ENCODE measurements at places on chromosomes 1 and 21.

- peak; percentile 53 for DNase-seq
These were observed 53.6 kb upstream of the NEXN start for GRCh38 chr1:77834771-77835334.

- no peak for DNase-seq
These were observed 102.8 kb downstream of the ETS2 start for GRCh38 chr21:38908537-38908936.

DNA sequence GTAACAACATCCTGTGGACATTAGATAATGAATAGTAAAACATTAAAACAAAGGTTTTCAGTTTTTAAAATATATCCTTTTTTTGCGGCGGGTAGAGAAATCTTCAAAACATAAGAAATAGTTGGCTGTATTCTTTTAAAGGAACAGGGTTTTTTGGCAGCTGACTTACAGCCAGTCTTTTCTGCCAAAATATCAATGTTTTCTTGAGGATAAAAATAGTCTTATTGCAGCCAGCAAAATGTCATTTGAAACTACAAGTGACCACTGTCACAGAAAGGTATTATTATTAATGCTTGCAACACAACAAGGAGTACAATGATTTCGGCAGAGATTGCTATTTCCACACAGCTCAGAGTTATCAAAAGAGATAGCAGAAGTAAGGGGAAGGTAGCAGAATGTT is 21.4 kb downstream of the OLFM3 start:
- no peak for DNase-seq

DNA sequence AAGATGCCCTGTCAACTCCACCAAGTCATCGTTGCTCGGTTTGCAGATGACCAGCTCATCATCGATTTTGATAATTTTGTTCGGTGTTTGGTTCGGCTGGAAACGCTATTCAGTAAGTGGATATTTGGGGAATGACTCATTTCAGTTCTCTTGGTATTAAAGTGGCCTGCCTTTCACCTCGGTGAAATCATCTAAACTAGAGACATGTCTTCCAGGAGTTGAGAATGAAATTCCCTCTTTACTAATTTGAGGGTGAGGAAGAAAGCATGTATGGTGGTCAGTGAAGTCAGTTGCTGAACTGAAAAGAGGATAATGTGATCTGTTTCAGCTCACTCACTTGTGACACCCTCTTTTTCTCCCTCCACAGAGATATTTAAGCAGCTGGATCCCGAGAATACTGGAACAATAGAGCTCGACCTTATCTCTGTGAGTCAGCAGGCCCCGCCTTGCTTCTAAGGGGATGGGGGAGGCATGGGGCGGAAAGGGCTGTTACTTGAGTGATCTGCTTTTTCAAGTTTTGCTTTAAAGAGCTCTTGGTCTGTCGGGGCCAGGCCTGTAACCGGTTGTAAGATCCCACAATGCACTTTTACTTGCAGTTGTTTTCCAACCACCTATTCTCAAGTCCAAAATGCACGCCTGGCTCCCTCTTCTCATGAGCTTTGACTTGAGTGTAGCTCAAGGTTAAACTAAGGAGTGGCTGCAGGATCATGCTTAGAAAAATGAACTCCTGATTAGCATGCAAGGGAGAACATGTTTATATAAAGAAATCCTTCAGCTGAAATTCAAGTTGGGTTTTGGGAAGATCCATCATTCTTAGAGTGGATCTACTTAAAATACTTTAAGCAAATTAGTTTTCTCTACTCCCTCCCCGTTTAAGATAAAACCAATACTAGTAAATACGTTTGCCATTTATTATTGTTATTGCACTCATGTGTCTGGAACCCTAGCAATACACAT is 59.8 kb downstream of the CAPN2 start:
- DNase-seq: peak; percentile 87

DNA sequence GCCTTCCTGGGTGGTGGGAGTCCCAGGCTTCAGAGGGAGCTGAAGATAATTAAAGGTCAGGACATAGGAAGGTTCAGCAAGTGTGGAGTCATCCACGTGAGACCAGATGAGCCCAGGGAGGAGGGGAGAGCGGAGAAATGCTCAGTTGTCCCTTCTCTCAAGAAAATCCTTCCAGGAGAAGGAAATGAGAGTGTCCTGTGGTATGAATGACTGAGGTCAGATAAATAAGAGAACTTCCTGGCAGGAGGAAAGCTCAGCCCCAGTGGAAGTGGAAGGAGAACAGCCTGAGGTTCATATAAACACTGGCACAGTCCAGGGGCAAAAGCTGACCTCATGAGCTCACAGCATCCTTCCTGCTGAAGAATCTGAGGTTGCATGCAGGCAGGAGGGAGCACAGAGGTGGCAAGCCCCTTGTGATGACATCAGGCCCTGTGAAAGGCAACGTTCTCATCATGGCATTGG is 97.6 kb downstream of the NAV1 start:
- peak; percentile 95 for DNase-seq

DNA sequence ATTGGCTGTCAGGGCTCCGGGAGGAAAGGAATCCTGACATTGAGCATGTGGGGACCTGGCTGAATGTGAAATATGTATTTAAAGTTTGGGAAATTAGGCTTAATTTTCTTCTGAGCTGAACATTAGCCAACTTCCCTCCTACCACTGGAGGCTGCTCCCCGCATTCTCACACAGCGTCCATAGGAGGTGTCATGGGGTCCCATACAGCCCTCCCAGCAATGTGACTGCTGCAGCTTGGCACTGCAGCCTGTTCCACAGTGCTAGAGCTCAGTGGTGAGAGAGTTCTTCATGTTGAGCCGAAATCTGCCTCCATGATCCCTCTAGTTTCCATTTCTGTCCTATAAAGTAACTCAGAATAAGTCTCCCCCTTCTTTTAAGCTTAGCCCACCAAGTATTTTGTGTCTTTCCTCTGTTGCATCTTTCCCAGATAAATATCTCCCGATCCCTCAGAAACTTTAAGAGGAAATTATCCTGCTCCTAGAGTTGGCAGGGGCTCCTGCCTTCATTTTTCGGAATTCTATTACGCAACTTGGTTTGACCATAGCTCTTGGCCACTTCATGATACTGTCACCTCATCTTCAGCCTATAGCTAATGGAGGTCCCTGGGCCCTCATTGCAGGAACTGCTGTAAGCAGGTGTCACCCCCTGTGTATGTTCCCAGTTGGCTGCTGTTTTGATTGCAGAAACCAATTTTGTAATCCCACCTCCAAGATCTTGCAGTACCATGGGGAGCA is 2.0 kb downstream of the FCRL6 start:
- DNase-seq: no peak

GRCh38 chr1:152348447-152348846 is 11.4 kb downstream of the FLG2 start:
- no peak for DNase-seq

GRCh38 chr1:202255343-202255742 is 61.7 kb downstream of the LGR6 start:
- DNase-seq: no peak

DNA sequence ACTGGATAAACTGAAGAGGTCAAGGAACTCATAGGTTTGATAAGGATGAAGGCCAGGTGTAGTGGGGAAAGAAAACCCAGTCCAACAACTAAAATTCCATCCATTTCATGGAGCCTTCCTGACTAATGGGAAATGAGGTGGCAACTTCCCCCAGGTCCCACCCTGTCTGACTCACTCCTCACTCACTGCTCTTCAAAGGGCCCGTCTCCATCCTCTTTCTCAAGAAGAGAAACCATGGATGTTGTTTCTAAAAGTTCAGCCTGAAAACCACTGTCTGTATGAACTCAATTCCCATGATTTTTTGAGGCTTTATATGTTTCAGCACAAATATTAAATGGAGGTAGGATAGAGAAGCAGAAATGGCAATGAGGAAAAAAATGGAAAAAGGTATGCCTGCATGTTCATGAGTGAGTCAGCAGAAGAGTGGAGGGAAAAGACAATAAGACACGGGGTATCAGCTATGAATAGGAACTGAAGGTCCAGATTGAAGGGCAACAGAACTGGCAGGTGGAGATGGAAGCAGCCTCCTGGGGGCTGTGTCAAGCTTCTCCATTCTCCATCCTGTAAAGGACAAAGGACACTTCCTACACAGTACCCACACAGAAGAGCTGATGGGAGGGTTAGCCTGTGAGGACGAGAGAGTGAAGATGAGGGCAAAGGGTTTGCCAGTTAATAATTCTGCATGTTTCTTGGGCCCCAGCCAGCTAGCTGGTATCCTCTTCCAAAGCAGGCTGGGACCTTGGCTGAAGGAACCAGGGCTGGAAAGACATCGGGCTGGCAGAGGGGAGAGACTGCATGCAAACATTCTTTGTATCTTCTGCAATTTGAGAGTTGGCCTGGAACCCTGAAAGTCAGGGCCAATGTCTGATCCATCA is 5.5 kb upstream of the ELOVL1 start:
- peak; percentile 84 for DNase-seq

- no peak for DNase-seq
These were observed 36.1 kb upstream of the CHIT1 start for GRCh38 chr1:203265541-203265940.

GRCh38 chr1:21299780-21300395 is 9.6 kb upstream of the ECE1 start:
- DNase-seq: no peak

- DNase-seq: peak; percentile 49
These were observed 36.1 kb downstream of the SORT1 start for GRCh38 chr1:109361649-109362048.

- DNase-seq: peak; percentile 75
These were observed 10.7 kb downstream of the FMOD start for GRCh38 chr1:203340112-203340790.

- DNase-seq: no peak
These were observed 140.2 kb downstream of the MIS18A start for GRCh38 chr21:32138658-32139057.

- DNase-seq: no peak
These were observed 34.5 kb upstream of the SOD1 start for GRCh38 chr21:31624961-31625491.

- no peak for DNase-seq
These were observed 118.4 kb downstream of the ATF6 start for GRCh38 chr1:161884475-161884874.

DNA sequence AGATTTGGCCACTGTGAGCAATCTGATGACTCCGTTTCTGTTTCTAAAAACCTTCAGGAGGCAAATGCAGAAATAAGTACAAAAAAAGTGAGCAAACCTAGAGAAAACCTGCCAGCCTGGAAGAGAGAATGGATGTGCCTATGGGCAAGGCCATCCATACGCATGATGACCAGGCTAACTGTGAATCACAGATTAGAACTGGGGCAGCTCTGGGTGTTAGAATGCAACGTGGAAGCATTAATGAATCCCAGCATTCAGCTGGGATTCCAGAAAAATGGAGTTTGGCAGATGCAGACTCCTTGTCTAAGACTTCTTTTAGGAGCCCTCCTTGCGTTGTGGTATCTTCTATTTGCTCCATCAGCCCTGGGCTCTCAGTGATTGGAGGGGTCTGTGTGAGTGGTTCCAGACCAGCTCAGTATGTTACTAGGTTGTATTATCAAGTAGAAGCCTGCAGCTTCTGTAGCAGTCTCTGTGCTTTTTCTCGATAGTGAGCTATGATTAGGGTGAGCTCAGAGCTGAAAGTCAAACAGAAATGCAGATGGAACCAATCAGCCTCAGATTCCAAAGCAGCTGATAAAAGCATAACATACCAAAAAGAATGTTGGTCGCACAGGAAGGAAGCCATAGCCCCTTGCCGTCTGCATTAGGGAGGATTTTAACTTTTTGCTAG is 154.0 kb downstream of the PSMG1 start:
- DNase-seq: peak; percentile 52

- no peak for DNase-seq
These were observed 43.2 kb downstream of the PRRX1 start for GRCh38 chr1:170707117-170707516.

DNA sequence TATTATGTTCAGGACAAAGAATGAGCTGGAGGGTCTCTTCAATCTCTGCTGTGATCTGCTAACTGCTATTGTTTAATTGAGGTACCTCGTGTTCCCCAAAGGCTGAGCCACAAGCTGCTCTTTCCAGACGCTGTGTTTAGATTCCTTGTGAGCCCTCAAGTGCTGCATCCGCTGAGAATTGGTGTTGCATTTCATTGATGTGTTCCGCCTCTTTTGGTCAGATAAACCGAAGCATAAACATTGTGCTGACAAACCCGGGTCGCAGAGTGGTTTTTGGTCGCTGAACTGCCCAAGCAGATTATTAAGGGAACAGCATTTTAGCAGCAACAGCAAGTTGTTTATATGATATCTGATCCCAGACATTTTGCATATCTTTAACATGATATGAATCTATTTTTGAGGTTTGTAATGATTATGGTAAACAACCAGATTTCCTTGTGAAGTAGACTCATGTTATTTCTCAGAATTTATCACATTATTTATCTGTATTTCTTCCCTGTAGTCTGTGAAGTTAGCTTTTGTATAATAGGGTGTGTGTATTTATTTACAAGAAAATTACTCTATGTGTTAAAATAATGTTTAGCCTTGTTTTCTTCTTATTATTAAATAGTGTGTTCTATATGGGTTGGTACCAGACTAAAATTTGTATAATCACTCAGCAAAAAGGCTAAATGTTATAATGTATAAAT is 217.2 kb upstream of the C1orf105 start:
- peak; percentile 8 for DNase-seq

DNA sequence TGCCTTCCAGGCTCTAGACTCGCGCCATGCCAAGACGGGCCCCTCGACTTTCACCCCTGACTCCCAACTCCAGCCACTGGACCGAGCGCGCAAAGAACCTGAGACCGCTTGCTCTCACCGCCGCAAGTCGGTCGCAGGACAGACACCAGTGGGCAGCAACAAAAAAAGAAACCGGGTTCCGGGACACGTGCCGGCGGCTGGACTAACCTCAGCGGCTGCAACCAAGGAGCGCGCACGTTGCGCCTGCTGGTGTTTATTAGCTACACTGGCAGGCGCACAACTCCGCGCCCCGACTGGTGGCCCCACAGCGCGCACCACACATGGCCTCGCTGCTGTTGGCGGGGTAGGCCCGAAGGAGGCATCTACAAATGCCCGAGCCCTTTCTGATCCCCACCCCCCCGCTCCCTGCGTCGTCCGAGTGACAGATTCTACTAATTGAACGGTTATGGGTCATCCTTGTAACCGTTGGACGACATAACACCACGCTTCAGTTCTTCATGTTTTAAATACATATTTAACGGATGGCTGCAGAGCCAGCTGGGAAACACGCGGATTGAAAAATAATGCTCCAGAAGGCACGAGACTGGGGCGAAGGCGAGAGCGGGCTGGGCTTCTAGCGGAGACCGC is 2.0 kb upstream of the OLIG2 start:
- no peak for DNase-seq

DNA sequence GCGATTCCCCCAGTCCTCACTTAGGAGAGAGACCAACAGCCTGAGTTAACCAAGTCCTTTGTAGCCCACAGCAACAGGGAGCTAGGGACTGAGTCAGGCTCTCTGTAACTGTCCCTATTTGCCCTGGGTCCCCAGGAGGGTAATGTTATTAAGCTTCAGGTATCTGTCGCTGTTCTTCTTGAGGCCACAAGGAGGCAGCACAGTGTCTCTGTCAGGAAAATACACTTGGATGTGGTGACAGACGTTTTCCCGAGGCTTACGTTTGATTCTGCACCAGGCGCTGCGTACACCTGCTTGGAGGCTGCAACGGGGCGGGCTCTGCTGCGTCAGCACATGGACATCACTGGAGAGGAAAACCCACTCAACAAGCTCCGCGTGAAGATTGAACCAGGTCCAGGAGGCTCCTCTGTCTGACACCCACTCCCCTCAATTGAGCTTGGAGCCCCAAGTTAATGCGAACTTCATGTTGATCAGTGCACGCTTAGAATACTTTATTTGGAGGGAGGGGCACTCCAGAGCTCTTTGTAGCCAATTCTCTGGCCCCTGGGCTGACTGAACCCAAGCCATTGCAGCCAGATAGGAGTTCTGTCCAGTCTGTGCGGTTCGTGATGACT is 10.7 kb upstream of the ELF3 start:
- peak; percentile 48 for DNase-seq

All from EL (cell line).